Trophoblast cell (in vitro differentiated cells and primary cell): ENCODE measurements at places on chromosomes 13 and 19.

- no peak for DNase-seq
These were observed 35.3 kb downstream of the RGCC start for GRCh38 chr13:41492432-41493260.

DNA sequence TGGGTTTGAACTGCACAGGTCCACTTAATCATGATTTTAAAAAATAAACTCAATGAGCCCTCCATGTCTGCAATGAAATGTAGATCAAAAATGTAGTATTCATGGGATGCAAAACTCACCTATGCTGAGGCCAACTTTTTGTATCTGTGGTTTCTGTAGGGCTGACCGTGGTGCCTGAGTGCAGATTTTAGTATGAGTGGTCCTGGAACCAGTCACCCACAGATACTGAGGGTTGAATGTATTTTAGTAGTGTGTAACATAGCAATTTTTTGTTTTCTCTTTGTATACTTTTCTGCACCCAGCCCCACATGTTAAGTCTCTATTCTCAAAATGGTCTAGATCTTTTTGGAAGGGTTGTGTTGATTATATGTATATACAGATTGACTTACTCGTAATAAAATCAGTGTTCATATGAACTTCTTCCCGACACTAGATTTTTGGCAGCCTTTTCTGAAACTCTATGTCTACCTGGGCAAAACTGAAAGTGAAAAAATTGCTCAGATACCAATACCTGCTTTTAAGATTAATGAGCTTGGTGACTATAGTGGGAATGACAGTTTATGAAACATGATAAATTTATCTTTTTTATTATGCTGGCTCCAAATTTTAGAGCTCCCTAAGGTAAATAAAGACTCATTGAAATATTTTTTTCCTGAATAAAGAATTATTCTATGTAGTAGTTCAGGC, 51.6 kb downstream of the DNAJC15 start:
- no peak for DNase-seq

- no peak for DNase-seq
These were observed 66.3 kb downstream of the IRS2 start for GRCh38 chr13:109719962-109720646.

DNA sequence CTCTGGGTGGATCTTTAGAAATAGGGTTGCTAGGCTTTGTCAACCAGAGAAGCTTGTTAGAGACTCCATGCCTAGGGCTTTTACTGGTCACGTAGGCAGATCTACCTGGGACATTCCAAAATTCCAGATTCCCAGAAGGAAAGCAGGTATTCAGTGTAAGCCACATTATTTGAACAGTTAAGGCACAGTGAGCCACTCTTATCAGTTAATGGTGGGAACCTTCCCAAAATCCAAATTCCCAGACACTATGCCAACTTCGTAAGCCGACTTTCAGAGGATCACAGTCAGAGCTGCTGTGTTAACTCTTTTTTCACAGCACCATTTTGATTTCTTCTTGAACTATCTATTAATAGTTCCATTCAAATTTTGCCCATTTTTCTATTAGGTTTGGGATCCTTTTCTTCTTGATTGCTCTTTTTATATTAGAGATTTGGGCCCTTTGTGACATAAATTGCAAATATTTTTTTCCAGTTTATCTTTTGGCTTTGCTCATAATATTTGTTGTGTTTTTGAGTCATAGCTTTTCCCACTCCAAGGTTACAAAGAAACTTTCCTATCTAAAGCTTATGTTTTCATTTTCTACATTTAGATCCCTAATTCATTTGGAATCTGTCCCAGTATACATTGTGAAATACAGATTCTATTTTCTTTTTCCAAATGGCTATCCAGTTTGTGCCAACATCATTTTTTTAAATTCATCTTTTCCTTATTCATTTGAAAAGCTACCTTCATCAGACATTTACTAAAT, 77.3 kb downstream of the DHRS12 start:
- peak; percentile 93 for DNase-seq

DNA sequence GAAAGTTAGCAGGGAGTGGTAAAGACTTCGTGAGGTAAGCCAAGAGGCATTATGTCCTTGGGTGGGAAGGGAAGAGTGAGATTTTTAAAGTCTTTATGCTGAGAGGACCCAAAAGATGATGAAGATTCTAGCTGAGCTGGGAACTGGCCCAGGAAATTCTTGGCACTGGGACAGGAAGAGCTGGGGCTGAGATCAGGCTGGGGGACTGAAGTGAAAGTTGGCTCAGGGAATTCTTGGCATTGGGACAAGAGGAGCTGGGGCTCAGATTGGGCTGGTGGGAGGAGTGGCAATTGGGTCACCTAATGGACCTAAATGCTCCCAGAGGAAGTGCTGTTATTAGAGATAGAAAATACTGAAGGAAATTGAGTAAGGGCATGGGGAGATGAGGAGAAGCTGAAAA, 8.8 kb downstream of the SCEL start:
- no peak for DNase-seq

DNA sequence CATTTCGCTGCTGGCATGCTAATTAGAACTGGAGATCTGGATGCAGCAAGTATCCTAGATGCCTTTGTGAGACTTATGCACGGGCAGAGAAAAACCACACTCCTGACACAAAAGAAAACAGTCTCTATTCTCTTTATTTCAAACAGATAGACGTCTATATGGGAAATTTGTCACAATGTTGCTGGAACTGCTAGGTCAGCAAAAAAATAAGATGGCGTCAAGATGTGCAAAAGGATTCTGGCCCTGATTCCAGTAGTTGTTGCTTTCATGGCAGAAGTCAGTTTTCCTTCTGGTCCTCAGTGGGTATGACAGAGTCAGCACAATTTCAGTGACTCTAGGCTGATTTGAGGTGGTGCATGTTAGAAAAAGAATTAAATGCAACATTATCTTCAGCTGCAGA, 1068.0 kb downstream of the SLITRK5 start:
- no peak for DNase-seq

DNA sequence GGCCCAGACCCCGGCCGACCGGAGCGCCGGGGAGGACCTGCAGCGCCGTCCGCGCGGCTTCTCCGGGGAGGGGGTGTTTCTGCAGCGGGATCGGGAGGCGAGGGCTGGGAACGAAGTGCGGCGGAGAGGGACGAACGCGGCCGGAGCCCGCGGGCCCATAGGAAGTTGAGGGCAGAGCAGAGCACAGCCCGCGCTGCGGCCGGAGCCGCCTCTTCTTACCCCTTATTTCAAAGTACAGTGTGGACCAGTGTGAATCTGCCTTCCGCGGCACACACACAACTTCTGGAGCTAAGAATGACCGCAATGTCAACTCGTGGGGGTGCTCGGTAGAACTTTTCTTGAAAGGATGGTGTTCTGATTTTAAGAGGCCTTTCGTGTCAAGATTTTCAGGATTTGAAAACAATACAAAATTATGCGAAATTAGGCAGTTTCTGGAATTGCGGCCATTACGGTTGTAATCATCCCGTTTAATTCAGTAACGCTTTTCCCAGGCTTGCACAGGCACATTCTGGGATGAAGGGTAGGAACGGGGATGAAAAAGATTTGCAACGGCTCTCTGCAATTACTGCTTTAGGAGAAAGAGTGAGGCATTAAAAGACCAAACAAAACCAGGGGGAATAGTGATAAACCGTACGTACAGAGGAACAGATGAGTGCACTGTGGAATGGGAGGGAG, 821 bp downstream of the TDRD3 start:
- peak; percentile 74 for DNase-seq

DNA sequence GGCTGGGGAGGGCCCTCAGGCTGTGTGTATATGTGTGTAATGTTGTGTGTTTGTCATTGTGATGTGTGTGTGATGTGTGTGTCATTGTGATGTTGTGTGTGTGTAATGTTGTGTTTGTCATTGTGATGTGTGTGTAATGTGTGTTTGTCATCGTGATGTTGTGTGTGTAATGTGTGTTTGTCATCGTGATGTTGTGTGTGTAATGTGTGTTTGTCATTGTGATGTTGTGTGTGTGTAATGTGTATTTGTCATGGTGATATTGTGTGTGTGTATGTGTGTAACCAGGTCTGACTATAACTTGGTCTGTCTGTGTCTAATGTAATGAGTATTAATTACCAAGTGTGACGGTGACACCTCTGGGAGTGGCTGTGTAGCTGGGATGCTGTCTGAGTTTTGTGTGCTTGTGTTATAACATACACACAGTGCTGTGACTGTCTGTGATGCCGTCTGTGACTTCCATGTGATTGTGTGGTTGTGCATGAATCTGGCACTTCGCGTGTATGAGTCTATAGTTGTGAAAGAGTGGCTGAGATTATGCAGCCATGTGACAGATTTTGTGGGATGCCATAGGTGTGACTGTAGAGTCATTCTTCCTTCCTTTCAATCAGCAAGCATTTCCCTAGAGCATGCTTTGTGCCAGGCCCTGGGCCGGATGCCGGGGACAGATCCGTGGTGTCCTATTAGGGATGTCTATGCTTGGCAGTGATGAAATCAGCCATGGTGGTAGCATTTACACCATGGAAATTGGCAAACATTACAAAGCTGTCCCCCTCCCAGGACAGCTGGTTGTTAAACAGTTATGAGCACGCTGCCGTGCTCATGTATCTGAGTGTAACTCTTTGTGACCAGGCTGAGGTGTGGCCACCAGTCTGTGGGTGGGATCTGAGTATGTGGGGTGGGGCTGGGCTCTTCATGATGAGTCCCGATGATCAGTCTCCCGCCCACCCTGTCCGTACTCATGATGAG, 6.4 kb downstream of the TNFSF14 start:
- DNase-seq = peak; percentile 26

- no peak for DNase-seq
These were observed 377.0 kb downstream of the DLEU7 start for GRCh38 chr13:50466456-50466855.

DNA sequence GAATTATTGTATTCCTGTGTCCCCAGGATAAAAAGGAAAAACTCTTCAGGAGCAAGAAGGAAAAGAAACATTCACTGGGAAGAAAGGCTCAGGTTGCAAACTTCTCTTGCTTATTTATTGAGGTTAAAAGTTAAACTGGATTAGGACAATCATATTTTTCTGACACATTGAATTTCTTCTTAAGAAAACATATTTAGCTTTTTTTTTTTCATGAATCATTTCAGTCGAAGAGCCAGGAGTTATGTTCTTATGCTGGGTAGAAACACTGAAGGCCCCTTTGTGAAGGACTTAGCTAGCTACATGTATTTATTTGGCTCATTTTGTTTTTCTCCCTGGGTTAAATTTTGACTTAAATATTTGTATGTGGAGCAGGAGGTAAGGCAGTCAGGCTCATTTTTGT, 434.0 kb downstream of the KLF5 start:
- DNase-seq = no peak

GRCh38 chr13:33175991-33176390, 109.6 kb downstream of the STARD13 start:
- no peak for DNase-seq

DNA sequence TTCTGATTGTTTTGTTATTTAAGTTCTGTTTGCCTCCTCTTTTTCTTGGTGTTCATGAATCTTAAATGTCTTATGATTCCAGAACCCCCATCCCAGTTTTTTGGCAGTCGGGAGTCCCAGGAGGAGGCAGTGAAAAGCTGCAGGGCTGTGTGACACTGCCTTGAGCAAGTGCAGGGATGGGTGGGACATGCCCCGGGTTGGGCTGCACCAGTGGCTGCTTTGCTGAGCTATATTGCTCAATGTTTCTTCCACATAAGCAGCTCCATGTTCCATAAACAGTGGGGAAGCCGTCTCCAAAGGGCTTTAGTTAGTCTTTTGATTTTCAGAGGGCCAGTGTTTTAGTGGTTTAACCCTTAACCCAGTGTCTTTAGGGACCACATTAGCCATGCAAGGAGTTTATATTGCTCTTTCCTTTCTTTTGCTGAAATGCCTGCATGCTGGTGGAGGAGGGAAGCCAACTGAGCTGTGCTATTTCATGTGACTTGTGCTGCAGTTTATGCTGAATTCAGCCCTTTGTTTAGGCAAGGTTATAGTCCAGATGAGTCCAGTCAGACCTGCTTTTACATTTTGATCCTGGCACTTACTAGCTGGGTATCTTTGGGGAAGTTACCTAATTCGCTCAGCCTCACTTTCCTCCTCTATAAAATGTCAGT, 13.1 kb downstream of the ATP8A2 start:
- no peak for DNase-seq

DNA sequence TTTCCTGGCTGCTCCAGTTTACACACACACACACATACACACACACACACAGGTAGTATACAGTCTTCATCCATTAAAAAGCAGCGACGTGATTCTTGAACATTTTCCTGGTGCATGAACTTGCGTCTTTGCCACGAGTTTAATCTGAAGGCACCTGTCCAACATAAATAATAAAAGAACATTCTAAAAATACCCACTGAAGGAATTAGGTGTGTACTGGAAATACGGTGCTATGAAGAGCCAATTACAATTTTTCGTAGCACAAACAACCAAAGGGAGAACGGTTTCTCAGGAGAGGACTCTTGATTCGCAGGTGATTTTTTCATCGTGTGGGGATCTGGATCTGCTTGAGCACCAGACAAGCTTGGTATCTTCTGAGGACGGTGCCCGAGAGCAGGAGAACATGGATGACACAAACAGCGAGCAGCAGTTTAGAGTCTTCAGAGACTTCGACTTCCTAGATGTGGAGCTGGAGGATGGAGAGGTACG, 61.2 kb downstream of the ZAR1L start:
- DNase-seq = no peak

GRCh38 chr19:47637550-47637949, 28.6 kb downstream of the BICRA start:
- DNase-seq = peak; percentile 93

- peak; percentile 53 for DNase-seq
These were observed at the start of gene PLIN5 for GRCh38 chr19:4534836-4535658. TSS of gene PLIN5 (minus strand) at chr19:4535224. CDS start at chr19:4534074, 1,150 bp downstream.

DNA sequence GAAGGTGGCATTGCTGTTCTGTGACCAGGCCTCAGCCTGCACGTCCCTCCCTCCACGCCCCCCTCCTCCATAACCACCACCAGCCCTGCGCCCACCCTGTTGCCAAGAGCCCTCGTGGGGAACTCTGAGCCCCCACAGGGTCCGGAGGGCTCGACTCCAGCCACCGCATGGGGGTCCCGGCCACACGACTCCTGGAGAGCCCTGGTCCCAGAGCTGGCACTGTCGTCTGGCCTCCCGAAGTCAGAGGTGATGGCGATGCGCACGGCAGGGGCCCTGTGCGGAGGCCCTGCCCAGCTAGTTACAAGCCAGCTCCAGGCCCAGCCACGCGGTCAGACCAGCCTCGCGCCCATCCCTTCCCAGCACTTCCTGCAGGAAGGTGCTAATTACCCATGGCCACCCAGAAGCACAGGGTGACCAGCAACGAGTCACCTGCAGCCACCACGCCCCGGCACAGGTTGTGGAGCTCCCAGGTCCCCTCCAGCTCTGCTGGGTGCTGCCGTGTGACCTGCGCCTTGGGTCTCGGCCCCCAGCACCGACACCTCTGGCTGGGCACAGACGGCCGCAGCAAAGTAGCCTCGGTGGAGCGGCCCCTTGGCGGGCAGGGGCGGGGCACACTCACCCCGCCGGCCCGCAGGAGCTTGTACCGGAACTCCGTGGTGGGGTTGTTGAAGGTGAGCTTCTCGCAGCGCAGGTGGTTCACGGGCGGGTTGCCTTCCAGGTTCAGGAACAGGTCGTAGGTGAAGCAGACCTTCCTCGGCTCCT, 49.6 kb downstream of the MLLT1 start:
- no peak for DNase-seq

- DNase-seq = no peak
These were observed 83.9 kb downstream of the STARD13 start for GRCh38 chr13:33201659-33202058.
